ENCODE measurements at places on chromosomes 13 and 19.

DNA sequence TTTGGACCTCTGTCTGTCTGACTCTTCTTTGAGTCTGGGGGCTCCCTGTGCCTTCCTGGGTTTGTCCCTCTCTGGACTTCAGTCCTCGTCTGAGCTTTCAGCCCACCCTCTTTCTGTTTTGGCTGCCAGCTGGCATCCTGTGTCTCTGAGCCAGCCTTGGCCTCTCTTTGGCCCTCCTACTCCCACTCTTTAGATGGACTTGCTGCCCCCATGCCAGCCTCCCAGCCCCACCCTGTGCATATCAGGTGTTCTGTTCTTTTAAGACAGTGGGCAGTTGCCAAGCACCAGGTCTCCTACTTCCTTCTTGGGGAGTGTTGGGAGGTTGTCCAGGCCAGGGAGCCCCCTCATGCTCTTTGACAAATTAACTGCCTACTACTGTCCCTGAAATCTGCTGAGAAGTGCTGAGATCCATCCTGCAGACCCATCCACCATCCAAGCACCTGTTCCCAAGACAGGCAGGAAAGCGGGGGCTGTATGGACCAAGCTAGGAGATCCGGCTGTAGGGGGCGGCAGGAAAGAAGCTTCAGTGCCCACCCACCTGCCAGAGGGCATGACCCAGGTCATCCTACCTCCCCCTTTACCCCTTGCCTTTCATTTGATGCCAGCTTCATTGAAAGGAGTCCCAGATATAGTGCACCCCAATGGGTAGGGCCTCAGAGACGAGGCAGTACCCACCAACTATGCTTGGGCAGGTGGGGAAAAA lies 9.6 kb downstream of the CIC start:
- no peak for DNase-seq

- DNase-seq: peak; percentile 84
Measured at GRCh38 chr19:10699650-10700335, 1.4 kb upstream of the QTRT1 start.

GRCh38 chr13:74045583-74045982 lies 88.6 kb downstream of the KLF12 start:
- DNase-seq: no peak

DNA sequence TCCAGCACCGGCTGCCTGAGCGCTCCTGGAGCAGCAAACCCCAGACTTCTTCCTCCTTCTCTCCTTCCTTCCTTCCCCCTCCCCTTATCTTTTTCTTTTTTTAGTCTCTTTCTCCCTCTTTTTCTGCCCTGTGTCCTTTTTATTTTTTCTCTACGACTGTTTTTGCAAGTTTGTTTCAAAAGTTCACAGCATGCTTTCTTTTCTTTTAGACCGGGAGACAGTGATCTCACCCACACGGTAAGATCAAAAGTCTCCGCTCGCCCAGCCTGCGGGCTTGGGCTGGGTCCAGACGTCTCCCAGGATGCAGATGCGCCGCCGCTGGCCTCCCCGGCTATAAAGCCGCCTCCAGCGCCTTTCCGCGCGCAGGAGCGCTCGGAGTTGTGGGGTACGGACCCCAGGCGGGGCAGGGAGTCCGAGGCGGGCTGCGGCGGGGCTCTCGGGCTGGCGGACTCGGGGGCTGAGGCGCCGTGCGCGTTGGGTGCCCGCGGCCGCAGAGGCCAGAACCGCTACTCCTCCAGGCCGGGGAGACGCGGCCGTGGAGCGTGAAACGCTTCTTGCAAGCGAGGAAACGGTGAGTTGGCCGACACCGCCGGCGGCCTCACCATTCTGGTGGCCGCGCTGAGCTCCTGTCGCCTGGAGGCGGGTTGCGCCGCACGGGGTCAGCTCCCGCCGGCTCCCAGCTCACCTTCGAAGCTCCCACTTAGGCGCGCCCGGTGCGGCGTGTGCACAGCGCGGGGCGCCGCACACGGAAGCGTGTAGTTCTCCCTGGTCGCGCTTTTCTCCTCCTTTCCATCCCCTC lies 2.0 kb upstream of the TSHZ3 start:
- peak; percentile 73 for DNase-seq

GRCh38 chr13:98083507-98083906 lies 59.4 kb upstream of the FARP1 start:
- DNase-seq: no peak

- peak; percentile 57 for DNase-seq
Measured at GRCh38 chr13:99749271-99750019, 222.1 kb downstream of the ZIC5 start.

- no peak for DNase-seq
Measured at GRCh38 chr13:21932996-21933395, 262.1 kb downstream of the FGF9 start.

DNA sequence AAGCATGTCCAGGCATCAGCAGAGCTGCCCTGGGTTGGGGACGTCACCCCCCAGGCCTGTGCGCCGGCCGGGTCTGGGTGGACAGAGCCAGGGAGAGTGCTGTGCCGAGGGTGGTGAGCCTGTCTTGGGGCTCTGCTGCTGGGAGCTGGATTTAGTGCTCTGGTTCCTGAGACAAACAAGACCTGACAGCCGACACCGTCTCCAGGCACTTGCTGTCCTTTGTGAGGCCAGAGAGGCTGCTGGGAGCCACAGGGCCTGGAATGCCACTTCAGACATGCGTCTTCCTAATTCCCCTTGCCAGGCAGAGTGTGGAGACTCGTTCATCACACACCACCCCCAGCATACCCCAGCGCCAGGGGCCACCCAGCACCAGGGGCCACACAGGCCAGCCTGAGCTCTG lies 165.8 kb downstream of the KDM4B start:
- DNase-seq: no peak

GRCh38 chr13:36332986-36333385 lies 13.2 kb downstream of the SPART start:
- DNase-seq: no peak

DNA sequence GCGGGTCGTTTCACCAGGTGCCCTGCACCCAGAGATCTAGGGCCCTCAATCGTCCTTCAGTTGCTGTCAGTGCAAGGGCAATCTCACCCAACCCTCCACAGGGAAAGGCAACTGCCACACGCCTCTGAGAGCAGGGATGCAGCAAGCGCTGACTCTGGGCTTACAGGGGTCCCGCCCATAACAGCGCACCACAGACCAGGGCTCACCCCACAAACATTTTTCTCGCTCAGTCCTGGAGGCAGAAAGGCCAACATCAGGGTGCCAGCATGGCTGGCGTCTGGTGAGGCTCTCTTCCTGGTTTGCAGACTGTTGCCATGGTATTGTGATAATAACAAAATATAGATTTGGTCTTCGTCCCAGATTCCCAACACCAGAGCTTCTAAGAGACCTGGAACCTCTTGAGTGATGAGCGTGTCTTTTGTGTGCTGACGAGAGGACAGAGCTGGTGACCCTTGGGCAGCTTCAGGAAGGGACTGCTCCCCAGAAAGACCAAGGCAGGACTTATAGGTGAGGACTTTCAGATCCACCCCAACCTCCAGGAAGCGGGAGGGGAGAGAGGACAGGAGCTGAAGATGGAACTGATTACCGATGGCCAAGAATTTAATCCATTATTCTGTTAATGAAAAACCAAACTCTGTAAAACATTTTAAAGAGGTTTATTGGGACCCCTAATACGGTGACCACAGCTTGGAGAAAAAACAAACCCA lies 51.3 kb downstream of the C13orf46 start:
- peak; percentile 33 for DNase-seq

GRCh38 chr19:16217716-16218451 lies 20.2 kb downstream of the AP1M1 start:
- DNase-seq: no peak

GRCh38 chr13:99376132-99376531 lies 68.9 kb upstream of the GPR183 start:
- DNase-seq: peak; percentile 38

- DNase-seq: no peak
Measured at GRCh38 chr13:111247552-111247951, 72.9 kb upstream of the TEX29 start.

- peak; percentile 33 for DNase-seq
Measured at GRCh38 chr19:39873385-39873784, 27.2 kb upstream of the FBL start.

DNA sequence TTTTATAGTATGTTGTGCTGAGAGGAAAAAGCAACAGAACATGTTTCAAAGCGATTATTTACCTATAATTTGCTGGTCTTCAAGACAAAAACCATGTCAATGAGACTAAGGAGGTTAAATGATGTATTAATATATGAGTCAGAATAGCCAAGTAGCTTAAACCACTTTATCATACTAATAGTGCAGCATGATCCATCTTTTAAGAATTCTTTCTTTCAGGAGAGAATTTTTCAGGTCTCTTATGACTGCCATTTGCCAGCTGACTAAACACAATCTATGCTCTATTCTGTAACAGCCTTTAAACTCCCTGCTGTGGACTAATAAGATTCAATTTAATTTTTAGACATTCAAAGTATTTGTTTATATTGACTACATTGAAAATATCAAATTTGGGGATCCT lies 93.7 kb downstream of the TRPC4 start:
- DNase-seq: no peak

DNA sequence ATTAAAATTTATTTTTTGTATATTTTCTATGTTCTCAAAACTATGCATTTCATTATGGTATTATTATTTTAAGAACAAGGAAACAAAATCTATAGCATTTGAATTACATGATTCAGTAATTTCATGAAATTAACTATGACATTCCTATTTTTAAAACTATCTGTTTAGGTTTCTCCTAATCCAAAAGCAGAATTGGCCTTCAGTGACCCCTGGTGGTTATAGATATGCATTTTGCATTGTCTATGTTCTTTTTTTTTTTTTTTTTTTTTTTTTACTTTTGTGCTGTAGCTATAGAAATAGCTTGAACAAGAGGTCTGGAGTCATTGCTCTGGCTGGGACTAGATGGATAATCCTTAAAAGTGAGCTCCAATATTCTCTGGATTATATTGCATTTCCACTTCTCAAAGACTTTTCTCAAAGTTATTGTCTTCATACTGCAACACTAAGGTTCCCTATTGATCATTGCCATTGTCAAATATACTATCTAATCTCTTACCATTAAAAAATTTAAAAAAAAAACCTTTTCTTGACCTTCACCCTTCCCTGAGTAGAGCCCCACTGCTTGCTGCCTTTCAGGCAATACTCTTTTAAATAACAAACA lies 15.9 kb upstream of the DNAJC3 start:
- DNase-seq: no peak

DNA sequence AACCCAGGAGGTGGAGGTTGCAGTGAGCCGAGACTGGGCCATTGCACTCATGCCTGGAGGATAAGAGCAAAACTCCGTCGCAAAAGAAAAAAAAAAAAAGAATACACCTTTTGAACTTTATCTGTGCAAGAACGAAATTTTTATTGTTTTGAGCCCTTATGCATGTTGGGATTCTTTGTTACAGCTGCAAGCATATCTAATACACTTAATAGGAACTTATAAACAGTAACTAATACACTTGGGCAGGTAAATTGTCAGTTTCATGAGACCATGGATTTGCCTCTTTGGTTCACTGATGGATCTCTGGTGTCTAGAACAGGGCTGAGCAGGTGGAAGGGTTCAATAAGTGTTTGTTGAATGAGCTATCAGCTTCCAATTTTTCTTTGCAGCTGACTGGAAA lies 108.1 kb downstream of the CACNA1A start:
- DNase-seq: no peak

DNA sequence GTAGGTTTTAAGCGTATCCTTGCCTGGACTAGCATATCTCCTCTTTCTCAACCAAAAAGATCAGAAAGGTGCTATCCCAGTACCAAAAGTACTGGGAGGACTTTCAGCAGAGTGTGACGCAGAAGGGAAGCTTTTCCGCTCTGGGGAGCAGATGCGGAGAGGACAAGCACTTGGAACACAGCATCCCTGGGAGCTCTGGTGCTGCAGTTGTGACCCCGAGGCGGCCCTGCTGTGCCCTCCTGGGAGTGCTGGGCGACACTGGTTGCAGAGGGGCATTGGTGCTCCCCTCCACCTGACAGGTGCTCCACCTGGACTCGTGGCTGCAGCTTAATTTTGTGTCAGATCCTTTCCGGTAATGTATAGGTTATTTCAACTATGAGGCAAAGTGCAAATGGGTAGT lies 3.4 kb downstream of the NAXD start:
- no peak for DNase-seq

DNA sequence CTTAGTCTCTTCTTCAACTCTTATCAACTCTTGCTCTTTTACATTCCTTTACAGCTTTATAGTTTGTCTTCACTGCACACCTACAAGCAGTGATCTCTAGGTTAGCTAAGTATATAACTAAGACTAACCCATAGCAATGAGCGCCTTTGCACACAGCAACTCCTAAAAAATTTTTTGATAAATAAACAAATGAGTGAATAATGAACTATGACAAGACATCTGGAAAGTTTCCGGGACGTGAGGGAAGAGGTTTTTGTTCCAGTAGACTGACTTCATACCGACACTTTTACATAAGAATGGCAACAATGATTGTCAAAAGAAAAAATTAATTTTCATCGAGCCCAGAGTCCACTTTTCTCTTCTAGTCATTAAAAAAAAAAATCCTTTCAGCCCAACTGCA lies 98.3 kb downstream of the ELF1 start:
- no peak for DNase-seq

GRCh38 chr19:42024622-42025111 lies 30.6 kb upstream of the ATP1A3 start:
- DNase-seq: no peak

- DNase-seq: no peak
Measured at GRCh38 chr13:82702513-82702912, 1179.8 kb downstream of the SLITRK1 start.

DNA sequence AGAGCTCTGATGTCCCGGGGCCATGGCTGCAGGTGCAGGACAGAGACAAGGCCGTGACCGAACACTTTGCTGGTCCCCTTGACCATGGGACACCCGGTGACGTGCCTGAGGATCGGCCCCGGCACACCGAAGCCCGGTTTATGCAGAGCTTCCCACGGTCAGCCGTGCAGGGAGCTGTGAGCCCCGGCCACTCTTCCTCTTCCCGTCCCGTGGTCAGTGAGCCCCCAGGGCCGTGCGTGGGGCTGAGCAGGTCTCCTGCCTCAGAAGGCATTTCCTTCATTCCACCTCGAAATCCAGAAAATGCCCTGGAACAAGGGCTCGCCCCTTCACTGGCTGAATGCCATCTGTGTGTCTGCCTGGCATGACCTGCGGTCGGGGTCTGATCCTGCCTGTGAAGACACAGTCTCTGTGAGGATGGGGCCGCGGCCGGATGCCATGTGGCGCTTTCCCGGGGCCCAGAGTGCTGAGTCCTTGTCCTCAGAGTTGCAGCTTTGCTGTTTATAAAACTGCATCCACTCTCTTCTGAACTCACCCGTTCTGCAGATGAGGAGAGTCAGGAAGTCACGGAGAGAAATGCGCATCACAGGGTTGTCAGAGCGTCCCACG lies 16.9 kb downstream of the MCF2L start:
- DNase-seq: no peak

DNA sequence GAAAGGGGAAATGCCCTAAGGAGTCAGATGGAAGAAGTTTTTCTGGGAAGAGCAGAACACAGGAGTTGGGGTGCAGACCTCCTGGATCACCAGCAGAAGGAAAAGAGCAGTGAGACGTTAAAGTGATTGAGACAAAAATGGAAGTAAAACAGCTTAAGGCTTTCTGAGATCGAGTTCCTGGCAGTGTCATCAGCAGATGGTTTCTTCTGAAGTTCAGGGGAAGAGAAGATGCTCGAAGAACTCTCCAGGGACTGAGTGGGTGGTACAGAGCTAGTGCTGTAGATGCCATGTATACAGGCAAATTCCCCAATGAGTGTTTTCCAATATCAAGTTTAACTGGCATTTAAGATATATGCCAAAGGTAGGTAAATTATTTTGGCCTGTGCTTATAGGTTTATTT lies 272.2 kb upstream of the KLF12 start:
- DNase-seq: no peak

All from endodermal cell (in vitro differentiated cells).